T-helper 2 cell (primary cell): ENCODE measurements at places on chromosomes 5 and 9.

DNA sequence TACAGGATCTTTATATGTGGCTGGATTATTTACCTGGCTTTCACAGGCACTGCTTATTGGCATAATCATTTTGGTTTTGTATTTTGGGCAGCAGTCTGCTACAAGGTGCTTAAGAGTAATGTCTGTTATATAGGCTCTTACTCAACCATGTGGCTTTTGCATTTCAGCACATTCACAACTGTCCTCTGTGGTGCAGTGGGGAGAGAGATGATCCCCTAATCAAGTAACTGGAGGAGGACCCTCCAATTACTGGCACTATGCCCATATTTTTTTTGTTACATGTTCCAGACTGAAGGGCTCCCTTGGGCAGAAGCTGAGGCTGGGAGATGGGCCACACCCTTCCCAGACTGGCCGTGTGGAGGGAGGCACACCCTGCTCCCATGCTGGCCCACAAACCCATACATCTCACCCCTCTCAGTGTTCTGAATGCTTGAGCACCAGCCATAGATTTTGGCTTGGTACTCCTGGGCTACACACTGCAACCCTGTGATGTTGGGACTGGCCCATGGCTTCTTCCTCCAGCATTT lies 173.5 kb downstream of the FAM174A start:
- no peak for DNase-seq

- DNase-seq, result no peak
Measured at GRCh38 chr5:92930057-92930456, 651.0 kb downstream of the NR2F1-AS1 start.

- DNase-seq, result no peak
Measured at GRCh38 chr5:41788941-41789368, 81.3 kb downstream of the OXCT1 start.

DNA sequence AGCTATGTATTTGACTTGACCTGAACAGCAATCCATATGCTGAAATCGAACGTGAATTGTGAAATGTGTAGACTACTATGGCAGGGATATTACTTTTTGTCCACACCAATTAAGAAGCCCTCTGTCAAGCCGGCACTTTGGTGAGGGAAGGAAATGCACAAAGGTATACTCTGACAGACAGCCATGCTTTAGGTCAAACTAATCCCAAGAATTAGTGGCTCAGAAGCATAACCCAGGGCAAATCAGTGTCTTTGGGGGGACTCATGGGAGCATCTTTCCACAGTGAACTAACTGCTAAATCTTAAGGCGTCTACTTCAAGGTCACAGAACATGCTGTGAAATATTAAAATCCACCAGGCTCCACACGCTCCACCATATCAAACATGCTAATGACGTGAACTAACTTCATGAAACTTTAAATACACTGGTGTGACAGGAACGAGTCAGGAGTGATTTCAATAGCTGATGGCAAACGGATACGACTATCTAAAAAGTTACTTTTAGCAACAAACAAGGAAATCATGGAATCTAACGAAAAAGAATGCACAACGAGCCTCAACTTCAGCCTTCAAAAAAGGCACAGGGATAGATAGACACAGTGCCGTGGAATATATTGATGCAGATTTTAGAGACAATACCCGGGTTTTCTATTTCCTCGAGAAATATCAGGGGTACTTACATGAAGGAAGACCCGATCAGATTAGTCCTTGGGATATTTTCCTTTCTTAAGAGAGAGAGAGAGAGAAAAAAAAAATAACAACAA lies 527 bp downstream of the MEF2C start:
- no peak for DNase-seq

DNA sequence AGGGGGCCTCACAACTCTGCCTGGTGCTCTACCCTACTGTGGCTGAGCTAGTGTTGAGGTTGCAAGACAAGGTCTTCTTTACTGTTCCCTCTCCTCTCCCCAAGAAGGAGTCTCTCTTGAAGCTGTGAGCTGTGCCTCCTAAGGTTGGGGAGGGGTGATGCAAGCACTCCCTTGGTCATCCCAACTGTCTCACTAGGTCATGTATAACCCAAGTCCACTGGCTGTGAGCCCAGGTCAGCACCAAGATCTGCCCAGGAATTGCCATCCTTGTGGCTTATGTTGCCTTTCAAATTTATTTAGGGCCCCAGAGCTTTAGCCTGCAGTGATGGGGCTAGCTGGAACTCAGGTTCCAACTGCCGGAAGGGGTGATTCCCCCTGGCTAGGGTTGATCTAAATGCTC lies 10.3 kb upstream of the YTHDC2 start:
- DNase-seq, result no peak

DNA sequence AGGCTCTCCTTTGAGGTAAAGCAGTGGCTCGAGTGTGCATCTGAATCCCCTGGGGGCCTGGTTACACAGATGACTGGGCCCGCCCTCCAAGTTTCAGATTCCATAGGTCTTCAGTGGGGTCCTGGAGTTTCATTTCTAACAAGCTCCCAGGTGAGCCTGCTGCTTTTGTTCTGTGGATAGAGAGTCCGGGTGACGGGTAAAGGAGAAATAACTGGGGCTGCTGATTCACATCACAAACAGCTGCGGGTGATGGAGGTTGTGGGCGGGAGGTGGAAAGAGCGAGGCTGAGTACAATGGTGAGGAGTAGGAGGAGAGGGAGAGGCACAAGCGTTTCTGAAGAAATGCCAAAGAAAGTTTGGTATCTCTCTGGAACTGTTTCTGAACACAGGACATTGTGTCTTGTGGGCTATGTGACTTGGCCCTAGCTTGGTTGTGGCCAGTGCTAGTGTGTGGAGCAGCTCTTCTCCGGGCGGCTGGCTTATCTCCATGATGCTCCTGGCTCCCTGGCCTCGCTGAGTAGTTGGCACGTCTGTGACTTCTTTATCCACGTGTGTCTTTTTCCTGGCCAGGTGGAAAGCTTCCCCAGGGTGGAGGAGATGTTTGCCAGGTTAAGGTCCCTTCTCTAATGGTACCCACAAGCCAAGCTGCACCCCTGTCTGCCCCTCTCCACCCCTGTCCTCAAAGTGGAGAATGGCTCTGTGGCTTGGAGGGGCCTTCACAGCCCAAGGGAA lies 61.7 kb downstream of the HSPA4 start:
- peak; percentile 64 for DNase-seq

DNA sequence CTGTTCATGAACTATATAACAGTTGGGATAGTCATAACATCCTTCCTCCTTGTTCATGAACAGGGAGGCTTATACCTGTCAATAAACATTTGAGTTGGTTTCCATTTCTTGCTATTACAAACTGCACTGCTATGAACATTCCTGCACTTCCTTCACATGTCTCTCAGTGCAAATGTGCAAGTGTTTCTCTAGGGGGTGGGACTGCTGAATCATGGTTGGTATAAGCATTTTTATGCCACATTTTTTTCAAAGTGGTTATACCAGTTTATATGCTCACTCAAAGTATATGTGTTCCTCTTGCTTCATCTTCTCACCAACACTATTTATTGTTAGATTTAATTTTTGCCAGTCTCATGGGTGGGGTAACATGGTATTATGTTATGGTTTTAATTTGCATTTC lies 25.8 kb upstream of the TPD52L3 start:
- no peak for DNase-seq

DNA sequence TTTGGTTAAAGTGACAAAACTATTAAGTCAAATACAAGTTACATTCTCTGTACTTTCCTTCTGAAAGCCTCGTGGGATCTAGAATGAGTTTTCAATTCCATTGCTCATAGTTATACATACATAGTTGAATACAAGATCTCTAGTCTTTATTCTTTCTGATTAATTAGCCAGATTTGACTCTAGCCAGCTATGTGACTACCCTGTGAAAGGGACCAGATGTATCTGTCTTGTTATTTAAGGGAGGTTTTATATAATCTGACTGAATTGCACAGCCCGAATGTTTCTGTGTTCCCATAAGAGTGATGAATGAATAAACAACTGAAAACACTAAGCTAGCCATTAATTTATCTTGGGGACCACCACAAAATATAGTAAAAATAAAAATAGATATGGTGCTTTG lies 166.7 kb downstream of the TMEM167A start:
- DNase-seq, result no peak

DNA sequence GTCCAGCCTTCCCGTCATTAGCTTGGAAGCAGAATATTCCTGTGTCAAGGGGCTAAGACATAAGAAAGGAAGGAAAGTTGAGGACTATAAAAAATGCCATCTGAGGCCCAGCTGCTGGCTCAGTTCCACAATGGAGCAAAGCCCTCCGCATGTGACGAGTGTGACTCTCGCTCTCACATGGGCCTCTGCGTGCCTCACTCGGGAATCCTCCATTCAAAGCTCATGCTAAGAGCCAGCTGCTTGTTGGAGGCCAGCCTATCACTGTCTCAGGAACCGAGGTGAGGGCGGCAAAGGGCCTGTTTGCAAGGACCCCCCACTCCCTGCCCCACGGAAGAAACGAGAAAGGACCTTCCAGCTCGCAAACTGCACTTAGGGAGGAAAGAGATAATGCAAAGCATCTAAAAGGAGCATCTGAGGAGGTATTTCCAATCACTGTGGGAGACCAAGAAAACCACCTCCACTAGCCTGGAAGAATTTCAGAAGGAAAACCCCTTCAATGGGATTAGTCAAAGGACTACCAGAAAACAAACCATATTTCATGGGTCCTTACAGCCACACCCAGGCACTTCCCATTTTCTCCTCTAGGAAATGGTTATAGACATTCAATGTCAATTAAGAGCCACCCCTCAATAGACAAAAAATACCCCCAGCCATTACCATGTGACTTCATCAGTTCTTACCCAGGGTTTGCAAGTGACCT lies 95.3 kb downstream of the PRRT1B start:
- no peak for DNase-seq

- no peak for DNase-seq
Measured at GRCh38 chr9:36442710-36443109, 42.6 kb upstream of the RNF38 start.

- DNase-seq, result no peak
Measured at GRCh38 chr5:169169783-169170182, 131.2 kb downstream of the SLIT3 start.

- no peak for DNase-seq
Measured at GRCh38 chr9:89878003-89878411, 273.2 kb downstream of the GADD45G start.
